ENCODE measurements at places on chromosomes 16 and 17.

DNA sequence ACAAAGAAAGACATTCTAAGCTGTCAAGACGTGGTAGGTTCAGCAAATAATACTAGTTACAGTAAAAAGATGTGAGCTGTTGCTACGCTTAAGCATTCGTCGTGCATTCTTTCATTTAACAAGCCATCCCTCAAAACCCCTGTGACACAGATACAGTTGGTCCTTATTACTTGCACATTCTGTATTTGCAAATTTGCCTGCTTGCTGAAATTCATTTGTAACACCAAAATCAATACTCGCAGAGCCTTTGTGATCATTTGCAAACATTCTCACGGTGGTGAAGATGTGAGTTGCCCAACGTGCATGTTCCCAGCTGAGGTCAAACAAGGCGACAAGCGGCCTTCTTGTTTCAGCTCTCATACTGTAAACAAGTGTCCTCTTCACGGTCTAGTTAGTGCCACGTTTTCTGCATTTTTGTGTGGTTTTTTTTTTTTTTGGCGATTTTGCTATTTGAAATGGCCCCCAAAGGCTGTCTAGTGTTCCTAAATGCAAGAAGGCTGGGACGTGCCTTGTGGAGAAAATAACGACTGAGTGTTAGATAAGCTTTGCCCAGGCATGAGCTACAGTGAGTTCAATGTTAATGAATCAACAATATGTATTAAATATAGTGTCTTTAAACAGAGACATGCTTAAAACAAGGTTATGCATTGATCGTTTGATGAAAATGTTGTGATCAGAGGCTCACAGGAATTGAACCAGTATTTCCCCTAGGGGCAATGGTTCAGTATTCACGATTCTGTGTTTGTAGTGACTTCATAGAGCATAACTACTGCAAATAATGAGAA, 84.1 kb downstream of the RAB11FIP4 start:
- no peak for DNase-seq

DNA sequence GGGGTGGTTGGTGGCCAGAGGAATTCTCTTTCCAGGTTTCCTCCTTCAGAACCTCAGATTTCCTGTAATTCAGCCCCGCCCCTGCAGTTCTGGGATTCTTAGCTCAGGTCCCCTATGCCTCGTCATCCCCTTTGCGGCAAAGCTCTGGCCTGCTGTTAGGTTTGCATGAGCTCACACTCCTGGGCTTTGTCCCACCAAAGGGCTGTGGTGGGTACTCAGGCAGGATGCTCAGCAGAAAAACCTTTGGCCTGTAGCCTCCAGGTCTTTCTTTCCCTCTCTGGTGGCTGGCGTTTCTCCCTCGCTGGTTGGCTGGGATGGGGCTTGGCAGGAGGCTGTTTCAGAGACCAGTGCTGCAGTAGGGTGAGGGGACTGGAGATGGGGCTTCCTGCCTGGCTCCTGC, 9.6 kb upstream of the PLEKHG4 start:
- DNase-seq, result no peak

DNA sequence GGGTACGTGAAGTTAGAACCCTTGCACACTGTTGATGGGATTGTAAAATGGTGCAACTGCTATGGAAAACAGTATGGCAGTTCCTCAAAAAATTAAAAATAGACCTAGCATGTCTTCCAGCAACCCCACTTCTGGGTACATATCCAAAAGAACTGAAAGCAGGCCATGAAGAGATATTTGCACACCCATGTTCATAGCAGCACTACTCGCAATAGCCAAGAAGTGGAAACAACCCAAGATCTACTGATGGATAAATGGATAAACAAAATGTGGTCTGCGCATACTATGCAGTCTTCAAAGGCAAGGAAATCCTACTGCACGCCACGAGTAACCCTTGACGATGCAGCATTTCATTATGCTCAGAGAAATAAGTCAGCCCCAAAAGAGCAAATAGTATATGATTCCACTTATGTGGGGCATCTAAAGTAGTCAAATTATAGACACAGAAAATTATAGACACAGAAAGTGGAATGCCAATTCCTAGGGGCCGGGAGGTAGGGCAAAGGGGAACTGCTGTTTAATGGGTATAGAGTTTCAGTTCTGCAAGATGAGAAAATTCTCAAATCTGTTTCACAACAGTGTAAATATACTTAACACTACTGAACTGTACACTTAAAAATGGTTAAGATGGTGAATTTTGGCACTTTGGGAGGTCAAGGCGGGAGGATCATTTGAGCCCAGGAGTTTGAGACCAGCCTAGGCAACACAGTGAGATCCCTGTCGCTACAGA, 17.2 kb downstream of the CORO7 start:
- DNase-seq, result no peak

- DNase-seq, result no peak
Observed at GRCh38 chr16:56606071-56606475, 2.3 kb upstream of the MT2A start.

- no peak for DNase-seq
Observed at GRCh38 chr16:8377864-8378263, 212.4 kb downstream of the TMEM114 start.

- no peak for DNase-seq
Observed at GRCh38 chr17:82820278-82821251, 19.3 kb downstream of the ZNF750 start.

- no peak for DNase-seq
Observed at GRCh38 chr16:87576171-87576570, 26.1 kb upstream of the JPH3 start.

DNA sequence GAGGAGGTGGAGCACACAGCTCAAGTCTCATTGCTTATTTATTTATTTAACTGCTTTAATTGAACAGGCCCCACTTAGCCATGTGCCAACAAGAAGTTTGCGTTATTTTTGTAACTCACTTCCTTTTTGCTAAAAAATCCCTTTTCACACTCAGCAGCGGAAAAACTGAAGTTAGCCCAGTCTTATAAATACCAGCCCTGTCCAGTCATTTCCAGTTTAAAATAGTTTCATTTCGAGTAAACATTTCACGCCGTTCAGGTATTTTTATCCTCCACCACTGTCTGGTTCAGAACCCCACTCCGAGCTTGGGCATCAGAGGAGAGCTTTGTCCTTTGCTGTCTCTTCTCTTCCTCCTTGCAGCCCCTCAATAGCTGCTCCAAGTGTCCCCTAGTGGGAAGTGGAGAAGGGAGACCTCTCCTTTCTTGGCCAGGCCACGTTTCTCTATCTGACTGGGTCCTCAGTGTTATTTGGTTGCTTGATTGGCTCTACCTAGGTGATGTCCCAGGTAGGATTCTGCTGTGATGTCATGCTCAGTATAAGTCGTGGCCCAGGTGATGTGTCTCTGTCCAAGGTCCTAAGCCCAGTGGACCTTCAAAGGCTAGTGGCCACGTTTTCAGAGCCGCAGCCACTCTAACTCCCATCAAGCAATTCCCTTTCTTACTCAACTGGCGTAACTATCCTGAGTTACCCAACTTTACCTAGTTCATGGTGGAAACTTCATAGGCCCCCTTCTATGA, 53.0 kb upstream of the GAS7 start:
- no peak for DNase-seq

- no peak for DNase-seq
Observed at GRCh38 chr17:43873091-43873490, 26.1 kb downstream of the CD300LG start.

DNA sequence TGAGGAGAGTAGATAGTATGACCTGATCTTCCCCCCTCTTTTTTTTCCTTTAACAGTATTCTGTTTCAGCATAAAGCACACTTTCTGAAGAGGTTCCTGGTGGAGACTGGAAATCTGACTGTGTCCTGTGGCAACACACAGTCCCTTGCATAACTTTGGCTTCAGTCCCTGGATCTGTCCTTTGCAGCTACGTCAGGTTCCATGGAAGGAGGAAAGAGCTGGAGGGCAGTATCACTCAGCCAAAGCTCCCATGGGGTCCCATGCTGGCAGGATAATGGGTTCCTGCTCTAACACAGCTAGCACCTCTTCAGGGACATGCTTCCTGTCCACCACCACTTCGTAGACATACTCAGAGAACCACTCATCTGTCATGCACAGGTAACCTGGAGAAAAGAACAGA, 13.3 kb upstream of the SLC6A4 start:
- DNase-seq, result no peak

DNA sequence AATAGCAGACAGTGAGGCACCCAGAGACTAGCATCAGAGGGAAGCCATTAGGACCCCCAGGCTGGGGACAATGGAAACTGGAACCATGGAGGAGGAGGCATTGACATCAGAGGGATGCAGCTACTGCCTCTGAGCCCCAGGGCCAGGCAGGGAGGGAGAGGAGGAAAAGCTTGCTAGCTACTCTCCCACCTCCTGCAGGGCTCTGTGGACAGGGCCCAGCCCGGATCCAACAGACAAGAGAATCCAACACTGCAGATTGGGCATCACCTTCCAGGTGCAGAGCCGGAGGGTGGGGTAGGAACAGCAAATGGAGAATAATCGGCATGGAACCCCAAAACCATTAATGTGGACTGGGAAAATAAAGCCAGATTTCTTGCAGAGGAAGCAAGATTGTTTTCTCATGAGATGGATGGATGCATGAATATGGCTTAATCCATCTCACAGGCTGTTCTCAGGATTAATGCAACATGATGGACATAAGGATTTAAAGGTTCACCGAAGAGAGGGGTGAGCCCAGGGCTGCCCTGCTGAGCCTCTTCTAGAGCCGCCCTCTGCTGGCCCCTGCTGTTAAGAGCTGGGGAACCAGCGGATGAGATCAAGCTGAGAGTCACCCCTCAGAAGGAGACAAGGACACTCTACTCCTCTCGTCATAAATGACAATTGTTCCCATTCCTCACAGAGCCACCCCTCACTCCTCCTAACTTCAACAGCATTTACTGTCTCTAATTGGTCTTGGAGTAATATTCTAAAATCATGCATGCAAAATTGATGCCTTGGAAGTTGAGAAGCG, 48.8 kb downstream of the DNAH3 start:
- no peak for DNase-seq

DNA sequence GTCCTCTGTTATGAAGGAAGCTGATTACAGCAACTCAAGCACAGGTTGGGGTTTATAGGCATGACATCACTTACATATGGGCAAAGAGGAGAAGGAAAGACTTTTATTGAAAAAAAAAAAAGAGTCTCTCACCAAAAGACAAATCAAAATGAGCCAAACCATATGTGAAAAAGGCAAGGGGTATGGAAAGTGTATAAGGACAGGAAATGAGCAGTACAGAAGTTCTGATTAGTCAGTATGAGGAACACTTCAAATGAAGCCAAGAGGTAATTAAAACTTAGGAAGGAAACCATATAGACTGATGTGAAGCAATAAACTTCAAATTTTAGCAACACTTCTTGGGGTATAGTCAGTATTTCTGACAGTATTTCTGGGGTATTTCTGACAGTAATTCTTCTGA, 1372.6 kb downstream of the CDH11 start:
- no peak for DNase-seq

- DNase-seq, result no peak
Observed at GRCh38 chr16:13029786-13030185, 128.4 kb downstream of the SHISA9 start.

DNA sequence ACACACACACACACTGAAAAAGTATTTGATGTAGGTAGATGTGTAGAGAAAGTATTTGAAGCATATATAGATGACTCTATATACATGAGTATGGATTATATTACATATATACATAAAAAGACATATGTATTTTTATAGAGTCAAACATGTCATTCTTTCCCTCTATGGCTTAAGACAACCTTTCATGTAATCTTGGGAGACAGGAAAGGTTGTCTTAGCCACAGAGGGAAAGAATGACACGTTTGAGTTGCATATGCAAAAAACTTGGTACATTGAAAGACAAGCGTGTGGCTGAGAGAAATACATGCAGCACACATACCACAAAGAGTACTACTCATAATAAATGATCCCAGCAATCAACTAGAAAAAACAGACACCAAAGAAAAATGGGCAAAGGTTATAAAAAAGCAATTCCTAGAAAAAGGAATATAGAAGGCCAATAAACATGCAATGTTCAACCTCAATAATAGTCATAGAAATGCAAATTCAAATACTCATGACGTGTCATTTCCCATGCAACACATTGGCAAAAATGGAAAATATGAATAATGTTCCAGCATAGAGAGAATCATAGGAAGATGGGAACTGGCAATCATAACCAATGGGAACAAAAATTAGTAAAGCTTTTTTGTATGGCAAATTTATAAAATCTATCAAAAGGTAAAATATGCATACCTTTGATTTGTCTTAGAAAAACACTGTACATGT, 69.0 kb downstream of the SPECC1 start:
- DNase-seq, result no peak

Measured in cerebellar nuclear complex (tissue), 1 donor.